Astrocyte (in vitro differentiated cells and primary cell): ENCODE measurements at places on chromosomes 1 and 21.

DNA sequence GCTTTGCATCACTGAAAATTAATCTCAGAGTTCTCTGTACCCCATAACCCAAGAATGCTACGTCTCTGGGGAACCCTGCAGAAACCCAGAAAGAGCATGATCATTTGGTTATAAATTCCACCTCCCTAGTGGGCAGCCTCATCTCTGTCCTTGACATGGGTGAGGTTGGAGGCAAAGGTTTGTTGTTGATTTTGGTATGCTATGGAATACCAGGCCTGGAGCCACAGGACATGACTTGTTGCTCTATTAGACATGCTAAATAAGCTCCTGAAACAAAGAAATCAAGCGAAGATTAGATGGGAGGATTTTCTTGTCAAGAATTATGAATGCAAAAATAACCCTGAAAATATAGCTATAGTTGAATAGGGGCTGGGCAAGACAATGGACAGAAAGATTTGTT is 197.4 kb upstream of the CAMK1G start:
- H3K27me3 ChIP-seq, result no peaks in the 10 kb centered on the region
- H3K27ac ChIP-seq, result no peak overlapping the region
- H3K36me3 ChIP-seq, result no peaks in the 10 kb centered on the region
- no peak overlapping the region for H3K4me3 ChIP-seq
- H3K4me1 ChIP-seq, result peaks cover 29% of the 10 kb centered on the region

DNA sequence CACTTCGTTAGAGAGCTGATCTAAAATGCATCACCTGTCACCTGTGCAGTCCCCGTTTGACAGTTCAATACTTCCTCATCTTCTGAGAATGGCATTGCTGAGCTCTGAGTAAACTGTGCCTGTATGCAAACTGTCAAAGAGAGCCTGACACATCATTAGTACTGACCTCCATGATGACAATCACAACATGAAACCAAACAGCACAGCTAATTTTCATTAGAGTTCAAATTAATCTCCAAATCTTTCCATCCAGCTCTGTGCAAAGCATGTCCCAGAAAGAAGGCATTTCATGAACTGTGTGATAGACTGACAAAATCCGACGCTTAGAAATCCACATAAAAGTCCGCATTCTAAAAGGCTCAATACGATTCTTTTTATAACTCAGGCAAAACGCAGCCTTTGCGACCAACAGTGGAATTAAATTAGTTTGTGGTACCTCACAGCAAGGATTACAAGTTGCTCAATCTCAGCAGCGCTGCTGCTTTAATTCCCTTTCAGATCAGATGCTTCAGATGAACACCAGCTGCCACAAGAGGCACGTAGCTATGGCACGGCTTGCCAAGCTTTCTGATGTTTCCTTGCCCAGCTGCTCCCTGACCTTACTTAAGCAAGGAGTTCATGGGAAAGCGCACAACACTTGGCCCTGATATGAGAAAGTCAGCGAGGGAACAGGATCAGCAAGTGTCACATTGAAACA is 765.5 kb upstream of the PRMT6 start:
- H3K36me3 ChIP-seq, result no peaks in the 10 kb centered on the region
- no peak overlapping the region for H3K4me3 ChIP-seq
- H3K27me3 ChIP-seq, result no peaks in the 10 kb centered on the region
- no peaks in the 10 kb centered on the region for H3K4me1 ChIP-seq

GRCh38 chr1:101971304-101971703 is 25.4 kb downstream of the OLFM3 start:
- DNase-seq, result no peak
- no peak overlapping the region for H3K4me3 ChIP-seq
- no peaks in the 10 kb centered on the region for H3K36me3 ChIP-seq
- H3K27me3 ChIP-seq, result no peaks in the 10 kb centered on the region
- no peak overlapping the region for H3K27ac ChIP-seq
- no peaks in the 10 kb centered on the region for H3K4me1 ChIP-seq

DNA sequence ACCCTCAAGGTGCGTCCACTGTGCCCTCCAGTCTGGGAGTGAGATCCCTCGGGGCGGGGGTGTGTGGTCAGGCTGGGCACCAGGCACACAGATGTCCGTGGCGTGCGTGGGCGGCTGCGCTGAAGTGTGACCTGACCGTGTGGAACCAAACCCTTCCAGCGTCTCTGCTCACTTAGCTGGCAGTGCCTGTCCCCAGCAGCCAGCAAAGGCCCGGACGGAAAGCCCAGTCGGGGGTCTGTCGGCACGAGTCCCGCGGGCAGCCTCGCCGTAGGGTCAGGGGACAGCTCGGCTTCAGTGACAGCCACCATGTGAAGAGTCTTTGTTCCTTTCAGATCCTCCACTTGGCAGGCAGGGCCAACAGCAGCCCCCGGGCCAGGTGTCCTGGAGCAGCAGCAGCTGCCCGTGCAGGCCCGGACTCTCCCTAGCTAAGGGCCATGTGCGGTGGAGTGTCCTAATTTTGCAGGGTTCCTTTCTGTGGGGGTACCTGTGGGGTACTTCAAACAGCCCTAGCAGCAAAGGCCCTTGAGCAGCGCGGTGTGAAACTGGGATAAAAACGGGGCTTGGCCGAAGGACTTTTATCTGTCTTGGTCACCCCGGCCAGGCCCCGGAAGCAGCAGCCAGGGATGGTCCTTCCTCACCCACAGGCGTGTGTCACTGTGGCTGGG is 11.6 kb downstream of the TTLL10 start:
- H3K4me1 ChIP-seq, result no peaks in the 10 kb centered on the region
- H3K4me3 ChIP-seq, result no peak overlapping the region
- DNase-seq, result no peak

DNA sequence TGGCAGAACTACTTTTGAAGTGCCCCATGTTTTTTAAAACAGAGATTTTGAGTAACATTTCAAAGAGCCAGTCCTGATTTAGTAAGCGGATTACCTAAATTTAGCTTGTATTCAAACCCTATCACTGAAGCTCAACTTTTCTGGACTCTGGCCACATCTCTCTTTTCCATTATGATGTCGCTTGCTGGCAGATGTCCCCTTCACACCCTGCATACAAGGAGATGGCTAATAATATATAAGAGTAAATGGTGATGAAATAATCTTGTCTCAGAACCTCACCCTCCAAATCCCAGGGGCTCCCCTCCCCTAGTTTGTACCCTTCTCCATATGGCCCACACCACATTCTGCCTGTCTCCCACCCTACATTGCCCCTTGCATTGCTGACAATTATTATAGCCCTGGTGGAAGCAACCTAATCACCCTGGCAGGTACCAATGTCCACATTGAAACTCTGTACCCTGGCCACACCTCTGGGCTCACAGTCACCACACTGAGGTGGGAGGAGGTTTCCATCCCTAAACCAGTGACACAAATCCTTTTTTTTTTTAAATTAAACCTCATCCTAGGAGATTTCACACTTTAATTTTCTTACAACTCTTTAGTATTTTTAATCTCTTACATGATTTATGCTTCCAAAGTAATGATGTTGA is 106.0 kb upstream of the SYT6 start:
- DNase-seq, result no peak
- peaks cover 5% of the 10 kb centered on the region for H3K27me3 ChIP-seq
- H3K27ac ChIP-seq, result no peak overlapping the region
- no peak overlapping the region for H3K4me3 ChIP-seq
- H3K36me3 ChIP-seq, result no peaks in the 10 kb centered on the region
- no peaks in the 10 kb centered on the region for H3K4me1 ChIP-seq

DNA sequence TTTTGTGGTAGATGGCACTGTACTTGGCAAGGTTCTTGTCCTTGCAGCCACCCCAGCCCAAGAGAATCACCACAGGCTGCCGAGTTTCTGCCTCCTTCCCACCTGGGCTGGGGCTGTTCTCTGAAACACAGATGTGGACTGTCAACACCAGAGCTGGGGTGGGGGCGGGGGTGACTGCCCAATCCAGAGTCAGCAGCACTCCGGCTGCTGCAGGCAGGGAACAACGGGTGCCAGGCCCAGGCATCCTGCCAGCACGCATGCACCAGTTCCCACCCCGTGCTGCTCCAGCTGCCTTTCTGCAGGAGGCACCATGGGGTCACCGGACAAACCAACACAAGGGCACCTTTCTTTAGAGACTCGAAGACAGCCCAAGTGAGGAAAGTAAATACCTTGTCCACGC is 14.1 kb downstream of the TMEM53 start:
- no peaks in the 10 kb centered on the region for H3K27me3 ChIP-seq
- no peak for DNase-seq
- H3K4me3 ChIP-seq, result no peak overlapping the region
- H3K36me3 ChIP-seq, result no peaks in the 10 kb centered on the region
- H3K4me1 ChIP-seq, result no peaks in the 10 kb centered on the region
- no peak overlapping the region for H3K27ac ChIP-seq

GRCh38 chr1:202974856-202975255 is 7.8 kb upstream of the CYB5R1 start:
- no peaks in the 10 kb centered on the region for H3K4me1 ChIP-seq
- DNase-seq, result no peak
- no peak overlapping the region for H3K27ac ChIP-seq

GRCh38 chr1:179141592-179142251 is 59.9 kb downstream of the TOR3A start:
- peak overlapping the region; percentile 88 for H3K4me3 ChIP-seq
- H3K36me3 ChIP-seq, result peaks cover 8% of the 10 kb centered on the region
- H3K27ac ChIP-seq, result peak overlapping the region; percentile 98
- no peaks in the 10 kb centered on the region for H3K27me3 ChIP-seq

- H3K27me3 ChIP-seq, result peaks cover 13% of the 10 kb centered on the region
- peaks cover 4% of the 10 kb centered on the region for H3K4me1 ChIP-seq
- DNase-seq, result no peak
- H3K27ac ChIP-seq, result no peak overlapping the region
Measured at GRCh38 chr1:202203238-202204039, 9.8 kb downstream of the LGR6 start.

DNA sequence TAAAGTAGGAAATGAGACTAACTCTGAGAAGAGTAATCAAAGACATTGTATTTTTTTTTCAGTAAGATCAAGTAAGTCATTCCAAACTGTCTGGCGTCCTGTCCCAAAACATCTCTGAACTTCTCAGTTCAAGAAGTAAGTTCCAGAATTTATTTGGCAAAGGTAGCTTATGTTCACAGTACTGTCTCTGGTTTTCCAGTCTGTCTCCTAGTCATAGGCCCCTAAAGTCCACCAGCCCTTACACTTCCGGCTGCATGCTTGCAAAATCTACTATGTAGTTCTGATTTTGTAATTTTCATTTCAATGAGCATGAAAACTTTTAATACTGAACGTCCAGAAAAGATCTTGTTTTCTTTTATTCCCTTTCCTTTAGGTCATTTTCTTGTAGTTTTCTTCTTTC is 61.4 kb upstream of the S1PR1 start:
- H3K36me3 ChIP-seq, result no peaks in the 10 kb centered on the region
- peaks cover 13% of the 10 kb centered on the region for H3K4me1 ChIP-seq
- H3K4me3 ChIP-seq, result no peak overlapping the region
- DNase-seq, result no peak
